ENCODE measurements at places on chromosomes 2 and 18.

GRCh38 chr2:69253611-69254301 lies 133.3 kb downstream of the GFPT1 start:
- DNase-seq: peak; percentile 99

DNA sequence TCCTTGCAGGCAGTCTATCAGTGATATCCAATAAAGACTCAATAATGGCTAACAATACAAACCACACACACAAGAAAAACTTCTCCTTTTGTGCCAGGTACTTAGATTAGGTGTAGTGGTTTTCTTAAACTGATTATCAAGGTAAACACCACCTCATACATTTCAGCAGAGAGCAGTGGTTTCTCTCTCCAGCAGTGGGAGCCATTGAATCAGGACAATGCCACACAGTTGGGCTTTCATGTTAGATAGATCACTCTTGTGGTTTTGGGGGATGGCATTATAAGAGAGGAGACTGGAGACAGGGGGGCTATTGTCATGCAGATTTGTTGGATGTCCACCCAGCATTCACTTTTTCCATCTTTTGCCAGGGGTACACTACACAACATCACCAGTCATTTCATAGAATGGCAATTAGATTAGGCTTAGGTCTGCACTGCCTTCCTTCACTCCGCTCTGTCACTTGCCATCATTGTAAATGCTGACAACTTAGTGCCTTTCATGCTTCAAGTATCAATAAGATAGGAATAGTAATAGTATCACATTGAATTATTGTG lies 13.6 kb upstream of the IRS1 start:
- DNase-seq: no peak

GRCh38 chr18:2997429-2997828 lies 15.5 kb downstream of the LPIN2 start:
- no peak for DNase-seq

DNA sequence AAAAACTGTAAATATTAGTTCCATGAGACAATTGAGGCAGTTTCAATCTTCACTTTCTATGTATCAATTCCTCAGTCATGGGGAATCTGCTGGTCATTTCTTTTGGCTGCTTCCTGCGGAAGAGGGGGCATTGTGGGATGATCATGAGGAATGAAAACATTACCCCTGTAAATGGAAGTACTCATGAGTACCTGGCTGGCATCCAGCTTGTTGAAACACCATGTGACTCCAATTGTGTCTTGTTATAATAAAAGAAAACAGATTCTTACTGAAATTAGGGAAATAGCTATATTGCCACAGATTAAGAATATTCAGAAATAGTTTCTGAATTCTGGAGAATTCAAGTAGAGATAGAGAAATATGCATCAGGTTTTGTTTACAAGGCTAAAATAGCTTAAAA lies 41.6 kb upstream of the GPR39 start:
- DNase-seq: no peak

DNA sequence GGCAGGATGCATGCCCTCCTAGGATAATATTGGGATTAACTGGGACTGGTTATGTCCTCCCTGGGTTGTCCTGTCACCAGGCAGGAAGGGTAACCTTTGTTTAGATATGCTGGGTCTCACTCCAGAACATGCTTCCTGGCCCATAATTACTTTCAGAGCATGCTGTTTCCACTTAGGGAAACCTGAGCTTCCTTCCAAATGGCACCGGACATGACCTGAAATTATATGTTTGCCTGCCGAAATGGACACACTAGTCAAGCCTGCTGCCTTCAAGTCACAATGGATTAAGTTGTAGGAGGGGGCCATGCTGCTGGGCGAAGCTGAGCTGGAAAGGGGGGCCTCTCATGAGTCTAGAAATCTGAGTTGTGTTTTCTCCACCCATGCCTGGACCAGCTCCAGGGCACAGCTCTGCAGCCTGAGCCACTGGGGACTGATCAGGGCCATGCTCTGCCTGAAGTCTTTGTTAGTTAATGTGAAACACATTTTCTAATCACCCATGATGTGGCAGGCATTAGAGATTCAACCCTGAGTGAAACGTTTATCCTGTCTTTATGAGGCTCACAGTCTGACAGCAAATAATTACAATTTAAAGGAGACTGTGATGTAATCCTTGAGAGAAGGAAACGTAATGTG lies 273.3 kb downstream of the TNS1 start:
- no peak for DNase-seq

DNA sequence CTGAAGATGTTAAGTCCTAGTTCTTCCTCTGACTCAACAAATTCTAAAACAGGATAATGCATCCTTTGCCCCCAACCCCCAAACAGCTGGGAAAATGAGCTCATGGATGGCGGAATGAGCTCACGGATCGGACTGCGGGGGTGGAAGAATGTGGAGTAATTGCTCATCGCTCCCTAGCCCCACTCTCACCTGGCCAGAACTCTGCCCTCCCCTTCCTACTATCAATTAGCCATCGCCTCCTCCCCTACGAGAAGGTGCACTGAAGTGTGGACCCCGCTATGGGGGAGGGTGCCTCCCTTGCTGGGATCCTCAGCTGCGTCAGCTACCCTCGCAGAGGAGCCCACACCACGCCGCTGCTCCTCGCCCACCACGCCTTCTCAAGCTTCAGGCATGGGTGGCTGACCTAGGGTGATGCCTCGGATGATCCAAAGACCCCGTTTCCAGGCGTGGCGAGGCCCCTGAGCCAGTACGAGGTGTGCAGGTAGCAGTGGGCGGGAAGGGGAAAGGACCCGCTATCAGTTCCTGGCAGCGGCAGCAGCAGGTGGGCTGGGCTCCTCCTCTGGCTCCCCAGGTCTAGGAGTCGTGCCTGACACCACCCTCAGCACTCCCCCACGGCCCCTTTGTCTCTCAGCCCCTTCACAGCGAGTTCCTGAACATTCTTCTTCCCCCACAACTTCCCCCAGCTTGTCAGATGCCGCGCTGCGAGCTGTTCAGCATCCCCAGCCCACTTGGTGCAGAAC lies 82.1 kb upstream of the POMC start:
- DNase-seq: no peak

GRCh38 chr2:171342067-171342413 lies 91.8 kb downstream of the METTL8 start:
- DNase-seq: no peak

DNA sequence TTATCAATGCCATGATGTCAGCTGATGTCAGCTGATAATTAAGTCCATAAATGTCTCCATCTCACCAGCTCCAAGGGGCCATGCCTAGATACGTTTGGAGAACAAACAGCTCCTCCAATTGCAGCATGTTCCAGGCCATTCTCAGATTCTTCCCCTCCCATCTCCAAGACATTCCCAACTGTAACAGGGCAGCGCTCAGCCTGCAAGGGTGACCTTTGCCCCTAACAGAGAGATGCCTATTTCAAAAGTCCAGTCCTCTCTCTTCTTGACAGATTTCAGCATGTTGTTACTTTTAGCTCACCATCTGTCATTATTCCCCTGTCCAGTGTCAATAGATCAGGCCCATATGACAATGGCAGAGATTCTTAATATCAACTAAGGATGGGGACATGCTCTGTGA lies 9.9 kb downstream of the PSD4 start:
- DNase-seq: no peak

DNA sequence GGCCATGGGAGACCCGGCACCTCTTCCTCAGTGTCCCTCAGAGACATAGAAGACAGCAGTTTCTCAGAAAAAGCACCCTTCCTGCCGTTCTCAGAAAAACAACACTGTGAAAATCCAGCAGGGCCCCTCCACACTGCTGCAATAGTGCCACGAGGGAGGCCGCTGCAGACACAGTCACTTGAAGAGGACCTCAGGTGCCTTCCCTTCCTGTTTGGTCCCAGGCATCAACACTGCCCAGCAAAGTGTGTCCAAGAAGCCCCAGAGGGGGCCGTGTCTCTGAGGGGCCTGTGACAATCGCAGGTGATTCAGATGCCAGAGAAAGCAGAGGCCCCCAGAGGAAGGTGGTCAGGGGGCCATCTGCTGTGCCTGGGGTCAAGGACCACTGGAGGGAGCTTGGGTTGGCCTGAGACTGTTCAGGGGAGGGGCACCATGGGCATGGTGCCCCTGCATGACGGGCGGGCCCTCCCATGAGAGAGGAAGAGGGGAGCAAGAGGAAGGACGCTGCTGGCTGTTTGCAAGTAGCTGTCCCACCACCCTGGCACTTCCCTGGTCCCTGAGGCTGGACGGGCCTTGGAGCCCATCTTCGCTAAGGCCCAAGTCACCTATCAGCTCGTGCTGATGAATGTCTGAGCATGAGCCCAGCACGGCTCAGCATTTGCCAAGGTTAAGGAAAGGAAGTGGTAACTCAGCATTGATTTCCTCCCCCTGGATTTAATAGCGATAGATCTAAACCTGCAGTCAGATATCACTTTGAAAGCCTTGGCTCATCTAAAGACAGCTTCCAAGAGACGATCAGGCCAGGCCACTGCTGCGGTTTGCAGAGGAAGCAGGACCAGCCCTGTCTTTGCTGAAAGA lies 9.1 kb downstream of the TWIST2 start:
- no peak for DNase-seq

DNA sequence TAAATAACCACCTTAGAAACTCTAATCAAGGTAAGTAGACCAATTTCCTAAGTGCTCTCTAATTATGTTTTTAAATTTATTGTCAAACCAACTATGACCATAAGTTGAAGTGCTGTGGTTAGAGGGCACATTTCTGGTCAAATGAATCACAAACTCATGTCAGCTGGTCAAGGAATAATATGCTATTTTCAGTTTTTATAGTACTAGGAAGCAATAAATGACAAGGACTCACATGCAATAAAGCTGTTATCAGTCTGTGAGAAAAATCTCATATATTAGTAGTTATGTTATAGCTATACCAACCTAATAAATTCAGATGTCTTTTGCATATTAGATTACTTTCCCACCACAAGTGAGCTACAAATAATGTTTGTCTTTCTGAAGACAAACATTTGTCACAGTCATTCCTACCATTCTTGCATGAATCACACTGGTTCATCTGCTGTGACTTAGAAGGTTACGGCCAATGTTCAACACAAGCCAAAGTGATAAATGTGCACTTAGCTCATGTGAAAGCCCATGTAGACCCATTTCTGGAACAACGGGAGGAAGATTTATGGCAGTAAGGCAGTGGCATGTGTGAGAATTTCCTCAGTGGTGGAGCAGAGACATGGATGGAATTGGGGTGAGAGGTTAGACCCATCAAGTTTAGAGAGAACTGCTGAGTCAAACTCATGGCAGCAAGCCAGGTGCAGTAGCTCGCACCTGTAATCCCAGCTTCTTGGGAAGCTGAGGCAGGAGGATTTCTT lies 27.4 kb upstream of the CCNYL1 start:
- peak; percentile 63 for DNase-seq

GRCh38 chr18:22844190-22844589 lies 88.9 kb upstream of the RBBP8 start:
- DNase-seq: no peak

DNA sequence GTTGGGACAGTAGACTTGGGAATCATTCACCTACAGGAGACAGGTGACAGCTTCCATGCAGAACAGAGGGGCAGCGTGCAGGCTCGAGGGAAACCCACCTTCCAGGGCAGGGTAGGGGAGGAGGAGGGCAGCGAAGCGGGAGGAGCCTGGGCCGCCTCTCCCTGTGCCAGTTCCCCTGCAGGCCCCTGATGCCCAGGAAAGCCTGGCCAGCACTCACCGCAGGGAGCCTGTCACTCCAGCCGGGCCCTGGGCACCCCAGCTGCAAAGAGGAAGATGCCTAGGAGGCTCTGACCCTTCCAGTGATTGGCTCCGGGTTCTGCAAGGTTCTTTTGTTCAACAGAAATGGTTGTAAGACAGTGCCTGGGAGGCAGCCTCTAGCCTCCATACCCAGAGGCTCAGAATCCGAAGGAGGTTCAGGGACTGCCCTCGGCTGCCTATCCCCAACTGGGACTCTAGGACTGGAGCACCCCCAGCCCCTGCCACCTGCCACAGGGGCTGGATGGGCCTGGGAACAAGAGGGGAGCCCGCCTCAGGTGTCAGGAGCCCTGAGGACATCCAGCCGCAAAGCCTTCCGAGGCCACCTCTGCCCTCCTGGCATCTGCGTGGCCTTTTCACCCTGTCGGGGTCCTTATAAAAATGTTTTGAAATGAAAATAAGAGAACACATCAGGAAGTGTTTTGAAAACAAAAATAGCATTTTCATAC lies 103.2 kb downstream of the PTGR3 start:
- no peak for DNase-seq

- DNase-seq: no peak
Observed at GRCh38 chr2:152485954-152486736, 151.2 kb downstream of the FMNL2 start.

- DNase-seq: no peak
Observed at GRCh38 chr2:40430776-40431599, 20.9 kb downstream of the SLC8A1 start.

- no peak for DNase-seq
Observed at GRCh38 chr18:74609535-74609934, 11.9 kb downstream of the ZNF407 start.

- no peak for DNase-seq
Observed at GRCh38 chr2:31778153-31778552, 197.4 kb upstream of the SRD5A2 start.

DNA sequence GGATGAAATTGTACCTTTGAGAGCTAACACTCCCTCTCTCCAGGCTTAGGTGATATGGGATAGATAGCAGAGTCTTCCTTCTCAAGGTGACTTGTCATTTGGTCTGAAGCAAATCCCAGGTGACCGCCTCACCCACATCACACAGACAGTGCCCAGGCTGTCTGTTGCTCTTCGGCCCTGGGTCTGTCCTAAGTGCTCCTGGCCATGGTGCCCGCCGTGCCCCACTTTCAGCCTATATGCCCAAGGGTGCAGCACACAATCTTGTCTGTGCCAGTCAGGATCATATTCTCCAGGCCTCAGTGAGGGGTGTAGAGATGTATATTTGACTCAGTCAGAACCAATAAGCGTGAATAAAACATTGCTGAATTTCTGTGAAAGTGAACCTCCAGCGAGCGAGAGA lies 326.8 kb downstream of the DYSF start:
- no peak for DNase-seq

DNA sequence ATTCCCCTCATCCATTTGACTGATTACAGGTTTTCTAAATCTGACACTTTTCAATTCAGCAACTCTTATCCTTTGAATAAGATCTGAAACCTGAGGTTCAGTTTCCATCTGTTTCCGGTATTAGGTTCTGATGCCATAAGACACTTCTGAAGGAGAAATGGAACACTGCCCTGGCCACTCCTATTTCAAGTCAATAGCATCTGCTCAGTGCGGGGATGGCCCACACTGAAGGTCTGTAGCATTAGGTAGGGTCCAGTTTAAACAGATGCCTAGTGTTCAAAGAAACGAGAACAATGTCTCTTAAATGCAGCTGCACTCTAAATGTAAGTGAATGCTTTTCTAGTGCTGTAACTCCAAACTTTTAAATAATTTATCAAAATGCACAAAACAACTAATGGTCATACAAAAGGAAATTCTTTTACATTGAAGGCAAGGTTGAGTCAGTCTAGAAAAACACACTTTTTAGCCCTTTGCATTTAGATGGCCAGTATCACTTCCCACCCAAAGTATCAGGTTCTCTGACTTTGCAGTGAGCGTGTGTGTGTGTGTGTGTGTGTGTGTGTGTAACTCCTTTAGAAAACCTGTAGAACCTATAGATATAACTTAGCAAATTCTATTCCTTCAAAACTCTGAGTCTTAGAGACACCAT lies 78.2 kb downstream of the STK39 start:
- peak; percentile 45 for DNase-seq

- no peak for DNase-seq
Observed at GRCh38 chr2:113755035-113755834, 1.2 kb downstream of the SLC35F5 start.

- DNase-seq: peak; percentile 97
Observed at GRCh38 chr2:109447251-109447661, 166.5 kb downstream of the SEPTIN10 start.
